ENCODE measurements at places on chromosomes 2 and 18.

DNA sequence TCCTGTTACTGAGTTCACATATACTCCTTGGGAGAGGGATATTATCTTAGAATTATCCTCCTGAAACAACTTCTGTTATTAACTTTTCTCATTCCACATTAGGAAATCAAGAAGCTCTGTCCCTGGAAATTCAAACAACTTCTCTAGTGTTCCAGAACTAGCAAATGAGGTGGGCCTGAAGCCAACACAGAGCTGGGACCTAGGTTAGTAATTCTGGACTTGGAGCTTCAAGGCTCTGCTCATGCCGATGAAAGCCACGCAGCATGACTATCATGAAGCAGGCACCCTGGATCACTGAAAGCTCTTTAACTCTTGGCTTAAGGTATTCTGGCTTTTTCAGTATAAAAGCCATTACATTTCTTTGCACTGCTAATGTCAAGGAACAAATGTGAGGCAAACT, 242.7 kb downstream of the TGIF1 start:
- DNase-seq, result no peak

DNA sequence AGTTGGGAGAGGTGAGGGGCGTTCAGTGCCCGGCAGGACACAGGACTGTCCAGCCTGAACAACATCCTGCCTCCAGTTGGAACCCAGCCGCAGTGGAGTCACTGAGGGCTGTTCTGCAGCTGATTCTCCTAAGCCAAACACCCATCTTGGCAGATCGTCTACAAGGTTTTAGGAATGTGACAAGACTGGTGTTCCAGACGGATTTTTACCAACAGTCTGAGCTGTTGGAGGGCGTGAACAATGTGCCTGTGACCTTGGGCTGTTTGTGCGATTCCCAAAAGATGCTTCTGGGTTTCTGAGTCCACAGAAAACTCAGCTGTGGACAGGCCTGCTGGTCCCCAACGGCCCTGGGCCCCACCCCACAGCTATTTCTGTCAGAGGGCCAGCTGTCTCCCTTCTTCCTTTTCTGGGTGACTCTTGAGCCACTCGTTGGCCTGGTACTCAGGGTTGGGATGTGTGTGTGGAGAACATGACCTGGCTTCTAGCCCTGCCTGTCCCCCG, 5.7 kb downstream of the LRRFIP1 start:
- DNase-seq, result no peak

DNA sequence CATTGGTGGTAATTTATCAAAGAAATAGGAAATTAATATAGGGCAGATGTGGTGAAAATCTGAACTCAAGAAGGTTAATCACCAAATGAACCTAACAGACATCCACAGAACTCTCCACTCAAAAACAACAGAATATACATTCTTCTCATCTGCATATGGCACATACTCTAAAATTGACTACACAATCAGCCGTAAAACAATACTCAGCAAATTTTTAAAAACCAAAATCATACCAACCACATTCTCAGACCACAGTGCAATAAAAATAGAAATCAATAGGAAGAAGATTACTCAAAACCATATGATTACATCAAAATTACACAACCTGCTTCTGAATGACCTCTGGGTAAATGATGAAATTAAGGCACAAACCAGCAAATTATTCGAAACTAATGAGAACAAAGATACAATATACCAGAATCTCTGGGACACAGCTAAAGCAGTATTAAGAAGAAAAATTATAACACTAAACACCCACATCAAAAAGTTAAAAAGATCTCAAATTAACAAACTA, 31.0 kb downstream of the RBM43 start:
- no peak for DNase-seq

DNA sequence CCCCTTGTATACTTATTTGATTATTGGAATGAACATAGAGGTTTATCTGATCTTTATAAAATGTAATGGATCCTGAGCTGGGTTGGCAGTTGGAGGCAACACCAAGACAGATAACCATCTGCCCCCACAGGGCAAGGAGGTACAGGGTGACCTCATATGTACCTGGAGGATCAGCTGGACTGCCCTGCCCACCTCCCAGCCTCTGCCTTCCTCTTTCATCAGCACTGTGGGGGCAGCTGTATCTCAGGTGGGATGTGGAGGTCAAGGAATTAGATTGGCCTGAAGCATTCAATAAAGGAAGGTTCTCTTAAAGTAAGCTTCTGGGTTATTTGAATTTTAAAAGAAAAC, 92.6 kb downstream of the LYPD6 start:
- no peak for DNase-seq

GRCh38 chr2:59754011-59754735, 799.3 kb downstream of the BCL11A start:
- no peak for DNase-seq

All from smooth muscle cell of the brain vasculature (primary cell).